ENCODE measurements at places on chromosomes 3 and 15.

- no peak for DNase-seq
Observed at GRCh38 chr3:149015393-149015792, 24.1 kb downstream of the GYG1 start.

DNA sequence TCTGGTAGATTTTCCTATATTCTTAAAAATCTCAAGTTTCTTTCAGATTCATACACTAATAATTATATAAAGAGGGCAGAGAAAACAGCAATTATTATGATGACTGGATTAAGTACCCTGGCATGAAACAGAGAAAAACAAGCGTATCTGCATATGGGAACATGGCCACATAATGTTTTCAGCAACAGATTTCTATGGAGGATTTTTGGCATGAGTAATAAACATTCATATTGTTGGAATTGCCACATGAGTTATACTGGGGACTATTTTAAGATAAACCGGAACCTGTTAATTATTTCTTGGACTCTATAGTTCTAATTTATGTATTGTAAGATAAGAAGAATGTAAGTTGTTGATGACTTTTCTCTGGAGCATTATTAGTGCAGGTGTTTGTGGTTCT, 112.7 kb downstream of the OXSM start:
- no peak for DNase-seq

DNA sequence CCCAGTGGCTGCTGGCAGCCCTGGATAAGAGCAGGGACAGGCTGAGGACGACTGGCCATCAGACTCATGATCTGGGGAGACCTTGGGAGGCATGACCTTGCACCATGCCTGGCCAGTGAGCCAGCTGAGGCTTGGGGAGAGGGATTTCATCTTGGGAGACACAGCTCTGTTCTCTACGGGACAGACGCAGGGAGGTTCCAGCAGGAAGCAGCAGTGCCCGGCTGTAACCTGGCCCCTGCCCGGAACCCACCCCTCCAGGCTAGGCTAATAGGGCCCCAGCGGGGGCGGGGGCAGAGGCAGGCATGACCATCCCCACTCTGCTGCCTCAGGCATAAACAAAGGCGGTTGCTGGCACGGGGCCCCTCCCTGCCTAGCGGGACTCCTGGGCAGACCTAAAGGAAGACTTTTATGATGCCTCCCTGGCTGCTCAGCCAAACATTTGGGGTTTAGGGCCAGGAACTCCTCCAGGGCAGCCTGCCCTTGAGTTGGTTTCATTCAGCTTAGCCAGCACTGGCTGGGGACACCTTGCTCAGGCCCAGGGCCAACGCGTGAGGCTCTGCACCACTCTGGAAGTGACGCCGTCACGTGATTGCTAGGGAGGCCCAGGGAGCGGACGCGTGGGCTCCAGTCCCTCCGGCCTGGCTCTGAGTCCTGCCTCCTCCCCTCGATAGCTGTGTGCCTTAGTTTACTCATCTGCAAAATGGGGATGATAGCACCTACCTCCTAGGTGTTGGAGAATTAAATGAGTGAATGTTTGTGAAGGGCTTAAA, 27.6 kb downstream of the HDAC11 start:
- no peak for DNase-seq

- no peak for DNase-seq
Observed at GRCh38 chr15:41105348-41106334, 10.4 kb downstream of the INO80 start.

- no peak for DNase-seq
Observed at GRCh38 chr3:126758882-126759281, 54.8 kb downstream of the CHCHD6 start.

DNA sequence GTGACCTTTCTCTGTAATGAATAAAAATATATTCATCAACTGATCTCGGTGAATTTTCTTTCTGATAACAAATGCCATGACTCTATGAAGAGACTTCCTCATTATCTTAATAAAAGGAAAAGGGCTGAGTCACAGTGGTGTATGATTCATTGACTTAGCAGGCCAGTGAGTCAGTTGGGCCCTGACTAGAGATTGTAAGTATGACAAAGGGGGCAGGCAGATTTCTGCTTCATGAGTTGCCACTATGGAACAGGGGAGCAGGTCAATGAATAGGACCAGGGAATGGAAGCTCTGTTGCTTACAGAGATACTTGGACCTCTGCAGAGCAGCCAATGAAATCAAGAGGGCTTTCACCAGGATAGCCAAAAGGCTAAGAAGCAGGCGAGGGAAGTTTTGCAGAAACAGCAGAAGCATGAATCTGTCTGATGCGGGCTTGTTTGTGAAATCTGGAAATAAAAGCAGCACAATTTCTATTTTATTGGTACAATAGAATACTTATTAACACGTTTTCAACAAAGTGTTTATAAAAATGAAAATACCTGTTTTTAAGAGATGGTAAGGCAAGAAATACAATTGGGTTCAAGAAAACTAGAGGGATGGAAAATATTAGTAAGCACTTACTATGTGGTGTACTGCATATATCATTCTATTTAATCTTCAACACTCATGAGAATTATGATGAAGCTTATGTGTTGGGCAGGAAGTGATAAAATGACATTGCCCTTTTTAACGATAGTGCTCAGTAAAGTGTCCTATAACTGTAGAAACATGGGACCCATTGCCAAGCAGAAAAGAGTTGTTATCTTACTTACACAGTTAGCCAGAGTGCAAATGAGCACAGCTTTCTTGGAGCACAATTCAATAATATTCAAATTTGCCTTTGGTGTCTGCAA, 169.8 kb upstream of the MYRIP start:
- no peak for DNase-seq

DNA sequence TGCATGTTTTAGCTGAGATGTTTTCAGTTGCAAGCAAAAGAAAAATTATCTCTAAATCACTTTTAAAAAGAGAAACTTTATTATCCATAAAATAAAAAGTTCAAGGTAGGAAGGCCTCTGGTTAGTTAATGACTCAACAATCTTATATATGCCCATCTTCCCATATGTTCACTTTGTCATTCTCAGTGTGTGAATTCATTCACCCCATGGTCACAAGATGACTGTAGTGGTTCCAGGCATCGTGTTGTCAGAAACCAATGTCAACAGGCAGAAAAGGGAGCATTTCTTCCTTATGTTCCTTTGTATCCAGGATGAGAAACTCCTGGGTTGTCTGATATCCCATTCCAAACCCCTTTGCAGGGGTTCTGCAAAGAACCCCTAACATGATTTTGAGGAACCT, 119.9 kb upstream of the RAP2B start:
- DNase-seq, result no peak

GRCh38 chr15:39631357-39631756, 50.5 kb downstream of the THBS1 start:
- no peak for DNase-seq

- no peak for DNase-seq
Observed at GRCh38 chr15:92667287-92667904, 11.8 kb upstream of the FAM174B start.

DNA sequence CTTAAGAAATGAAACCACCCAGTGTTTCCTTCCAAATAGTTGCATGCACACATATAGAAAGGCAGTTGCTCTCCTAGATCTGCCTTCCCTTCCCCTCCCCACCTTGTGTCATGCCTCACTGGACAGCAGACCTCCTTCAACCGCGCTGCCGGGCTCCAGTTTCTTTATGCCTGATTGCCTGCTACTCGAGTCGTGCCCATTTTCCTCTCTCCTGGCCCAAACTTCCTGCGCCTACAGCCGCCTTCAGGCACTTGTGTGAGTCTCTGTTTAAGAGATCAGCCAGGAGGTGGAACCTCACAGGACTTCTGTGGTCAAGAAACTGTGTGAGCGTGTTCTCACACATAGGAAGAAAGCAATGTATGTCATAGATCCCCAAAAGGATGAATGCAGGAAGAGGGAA, 8.8 kb upstream of the FAM107A start:
- no peak for DNase-seq

GRCh38 chr3:111751961-111752360, 107.1 kb upstream of the PHLDB2 start:
- DNase-seq, result no peak

GRCh38 chr3:39879581-39879980, 70.2 kb downstream of the MYRIP start:
- DNase-seq, result no peak

DNA sequence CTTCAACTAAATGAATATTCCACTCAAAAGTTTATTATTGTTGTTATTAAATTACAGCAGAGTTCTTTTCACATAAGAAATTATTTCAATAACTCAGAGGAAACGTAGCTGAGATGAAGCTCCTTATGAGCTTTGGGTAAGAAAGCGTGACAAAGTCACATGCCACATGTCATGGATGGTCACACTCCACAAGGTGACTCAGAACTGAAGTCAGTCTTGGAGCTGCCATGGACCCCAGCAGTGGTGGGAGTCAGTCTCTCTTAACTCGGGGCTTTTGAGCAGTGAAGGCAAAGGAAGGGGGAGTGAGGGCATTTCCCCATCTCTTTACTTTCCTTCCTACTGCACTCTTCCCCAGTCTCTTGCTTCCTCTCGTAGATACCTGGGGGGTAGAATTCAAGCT, 87.5 kb upstream of the FAM3D start:
- no peak for DNase-seq

GRCh38 chr3:185756477-185756876, 68.4 kb downstream of the IGF2BP2 start:
- no peak for DNase-seq

DNA sequence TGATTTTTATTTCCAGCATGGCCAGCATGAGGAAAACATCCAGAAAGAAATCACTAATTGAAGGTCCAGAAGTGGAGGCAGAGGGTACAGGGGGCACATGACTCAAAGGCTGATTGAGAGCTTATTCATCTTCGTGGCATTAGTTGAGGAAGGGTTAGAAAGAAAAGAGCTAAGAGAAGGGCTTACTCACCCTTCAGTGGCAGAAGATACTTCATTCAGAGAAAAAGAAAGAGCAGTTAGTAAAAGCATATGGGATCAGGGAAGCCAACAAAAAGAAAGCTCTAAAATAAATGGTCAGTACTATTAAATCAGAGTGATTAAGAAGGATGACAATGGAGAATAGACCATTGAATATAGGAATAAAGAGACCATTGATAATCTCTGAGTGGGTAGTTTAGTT, 25.2 kb downstream of the GAP43 start:
- no peak for DNase-seq

- no peak for DNase-seq
Observed at GRCh38 chr3:22262386-22262785, 511.4 kb upstream of the ZNF385D start.

DNA sequence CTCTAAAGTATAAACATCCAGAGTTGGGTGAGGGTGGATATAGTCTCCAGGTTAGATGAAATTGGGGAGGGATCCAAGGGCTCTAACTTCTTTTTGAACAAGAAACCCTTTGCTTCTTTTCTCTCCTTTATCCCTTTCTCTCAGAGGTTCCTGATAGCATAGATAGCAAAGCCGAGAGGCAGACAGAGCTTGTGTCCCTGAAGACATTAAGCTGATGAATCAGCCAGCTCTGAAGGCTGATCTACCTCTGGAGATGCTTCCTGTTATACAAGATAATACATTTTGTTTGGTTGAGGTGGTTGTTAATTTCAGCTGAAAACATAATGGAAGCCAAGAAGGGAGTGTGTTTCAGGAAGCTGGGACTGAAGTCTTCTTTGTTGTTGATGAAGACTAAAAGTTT, 193.2 kb downstream of the PDCD6IP start:
- no peak for DNase-seq

DNA sequence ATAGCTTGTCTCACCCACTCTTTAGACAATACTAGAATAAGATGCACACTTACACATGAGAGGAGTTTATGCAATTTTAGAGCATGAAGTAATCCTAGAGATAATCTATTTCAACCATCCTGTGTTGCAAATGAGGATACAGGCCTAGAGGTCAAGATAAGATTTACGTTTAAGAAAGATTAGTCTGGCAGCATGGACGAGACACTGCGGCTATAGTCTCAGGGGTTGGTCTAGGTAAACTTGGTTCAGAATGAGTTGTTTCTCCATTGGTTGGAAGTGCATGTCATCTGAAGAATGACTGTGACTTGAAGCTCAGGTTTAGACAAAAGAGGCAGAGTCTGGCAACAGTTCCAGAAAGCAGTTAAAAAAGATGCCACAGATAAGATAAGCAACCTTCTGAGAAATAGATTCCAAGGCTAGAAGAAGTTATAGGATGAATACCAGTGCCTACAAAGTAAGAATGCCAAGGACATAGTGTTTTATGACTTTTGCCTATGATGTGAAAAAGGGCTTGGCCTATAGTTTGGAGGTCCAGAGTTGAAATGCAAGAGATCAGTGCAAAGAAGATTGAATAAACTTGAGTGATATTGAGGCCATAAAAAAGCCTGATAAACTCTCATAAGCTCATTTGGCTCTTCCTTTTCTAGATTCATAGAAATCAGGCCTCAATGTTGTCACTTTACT, 631.0 kb downstream of the SQOR start:
- DNase-seq, result no peak

DNA sequence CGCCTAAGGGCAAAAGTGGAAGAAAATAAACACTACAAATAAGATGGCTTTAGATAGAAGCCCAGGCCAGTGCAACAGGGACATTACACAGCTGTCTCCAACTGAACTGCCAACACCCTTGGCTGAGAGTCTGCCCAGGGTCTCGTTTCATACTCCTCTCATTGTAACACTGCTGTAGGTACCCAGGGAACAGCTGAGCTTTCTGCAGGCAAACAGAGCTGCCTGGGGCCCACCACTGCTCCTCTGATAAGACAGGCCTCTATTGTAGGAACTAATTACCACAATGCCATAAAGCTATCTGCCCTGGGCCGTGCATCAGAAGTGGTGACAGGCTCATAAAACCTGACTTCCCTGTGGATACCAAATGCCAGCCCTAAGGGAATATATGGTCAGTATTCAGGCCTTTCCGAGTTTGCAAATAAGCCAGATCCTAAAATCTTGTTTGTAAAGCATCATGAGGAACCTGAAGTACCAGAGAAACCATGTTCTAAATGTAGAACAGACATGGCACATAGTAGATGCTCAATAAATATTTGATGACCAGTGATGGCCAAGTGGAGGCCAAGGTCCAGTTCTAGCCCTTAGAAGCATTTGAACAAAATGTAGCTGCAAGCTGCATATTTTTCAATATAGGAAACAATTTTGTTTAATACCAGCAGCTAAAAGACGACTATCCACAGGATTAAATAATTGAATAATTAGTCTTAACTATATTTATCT, 84.3 kb upstream of the NEO1 start:
- no peak for DNase-seq

DNA sequence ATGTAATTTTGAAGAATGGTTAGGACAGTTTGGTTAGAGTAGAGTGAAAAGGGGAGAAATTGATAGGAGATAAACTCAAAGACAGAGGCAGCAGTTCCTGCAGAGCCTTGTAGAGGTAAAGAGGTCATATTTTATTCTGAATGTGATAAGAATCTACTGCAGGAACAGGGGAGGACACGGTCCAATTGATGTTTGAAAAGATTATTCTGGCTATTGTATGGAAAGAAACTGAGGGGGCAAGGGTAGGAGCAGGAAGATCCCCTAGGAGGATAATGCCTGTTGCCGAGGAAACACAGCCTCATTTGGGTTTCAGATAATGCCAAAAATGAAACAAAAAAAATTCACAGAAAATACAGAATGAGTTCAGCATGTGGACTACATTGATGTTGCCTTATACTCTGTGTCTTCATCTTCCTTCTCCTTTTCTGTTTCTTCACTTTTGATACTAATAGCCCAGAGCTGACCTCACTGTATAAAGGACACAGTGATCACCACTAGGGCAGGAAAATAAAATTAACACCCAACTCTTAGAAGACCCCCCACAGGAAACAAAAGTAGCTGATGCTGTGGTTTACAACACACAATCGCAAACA, 454.6 kb upstream of the UBE2E2 start:
- no peak for DNase-seq

Measured in activated naive CD4-positive, alpha-beta T cell (primary cell).